Inflammatory macrophage treated with lipopolysaccharide for 1 hour (primary cell): ENCODE measurements at places on chromosomes 12 and 14.

GRCh38 chr12:1879633-1880032 lies 38.8 kb downstream of the CACNA2D4 start:
- DNase-seq, result no peak

DNA sequence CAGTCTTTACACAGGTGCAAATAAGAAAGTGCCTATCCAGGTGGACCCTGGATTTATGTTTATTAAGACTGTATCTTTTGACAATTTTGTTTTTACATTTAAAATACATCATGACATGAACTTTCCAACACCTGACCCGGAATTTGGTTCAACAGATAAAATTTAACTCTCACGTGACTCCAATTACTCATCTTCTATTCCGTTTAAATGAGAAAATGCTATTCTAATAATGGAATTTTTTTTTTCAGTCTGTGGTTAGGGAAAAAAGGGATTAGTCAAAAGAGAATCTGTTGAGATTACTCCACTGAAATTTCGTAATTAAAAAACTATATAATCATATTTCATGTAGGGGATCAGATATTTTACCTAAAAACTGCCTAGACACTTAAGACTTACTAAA lies 11.1 kb downstream of the VPS37B start:
- DNase-seq, result peak; percentile 62

GRCh38 chr14:102696332-102696731 lies 80.9 kb upstream of the TRAF3 start:
- no peak for DNase-seq

DNA sequence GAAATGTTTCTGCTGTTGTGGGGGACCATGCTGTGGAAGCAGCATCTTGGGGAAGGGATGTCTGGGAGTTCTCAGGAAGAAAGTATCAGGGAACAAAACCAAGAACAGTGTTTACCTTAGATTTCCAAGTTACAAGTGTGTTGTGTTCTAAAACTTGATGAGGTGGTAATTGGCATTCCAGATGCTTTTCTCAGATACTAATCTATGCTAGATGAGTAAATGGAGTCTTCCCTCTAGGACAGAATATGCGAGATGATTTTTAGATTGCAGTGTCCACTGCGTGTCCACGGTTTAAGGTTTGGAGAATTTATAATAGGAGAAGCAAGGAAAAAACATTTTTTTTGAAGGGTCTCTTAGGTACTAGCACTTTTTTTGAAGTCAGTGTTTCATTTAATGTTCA lies 436.5 kb downstream of the PCNX1 start:
- DNase-seq, result no peak

GRCh38 chr12:31478425-31478824 lies 112.5 kb downstream of the DENND5B start:
- DNase-seq, result no peak

- DNase-seq, result no peak
These were observed 645 bp upstream of the KLHDC1 start for GRCh38 chr14:49692193-49692757.

DNA sequence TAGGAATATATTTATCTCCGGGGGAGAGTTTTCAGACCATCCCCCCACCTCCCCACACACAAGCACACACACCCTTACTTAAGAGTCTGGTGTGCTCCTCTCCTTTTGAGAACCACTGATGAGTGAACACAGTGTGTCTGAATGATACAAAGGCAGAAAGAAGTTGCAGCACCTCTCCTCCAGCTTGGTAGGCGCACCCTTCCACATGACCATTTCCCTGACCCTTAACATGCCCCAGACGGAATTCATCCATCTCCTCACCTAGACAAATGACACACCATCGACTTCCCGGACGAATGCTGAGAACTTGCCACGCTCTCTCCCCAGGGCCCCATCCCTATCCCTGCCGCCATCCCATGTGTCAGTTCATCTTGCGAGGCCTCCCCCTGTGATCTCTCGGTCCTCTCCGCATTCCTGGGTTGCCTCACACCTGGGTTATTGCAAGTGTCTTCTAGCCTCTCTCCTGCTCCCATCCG lies 3.9 kb downstream of the TNFRSF1A start:
- DNase-seq, result no peak

DNA sequence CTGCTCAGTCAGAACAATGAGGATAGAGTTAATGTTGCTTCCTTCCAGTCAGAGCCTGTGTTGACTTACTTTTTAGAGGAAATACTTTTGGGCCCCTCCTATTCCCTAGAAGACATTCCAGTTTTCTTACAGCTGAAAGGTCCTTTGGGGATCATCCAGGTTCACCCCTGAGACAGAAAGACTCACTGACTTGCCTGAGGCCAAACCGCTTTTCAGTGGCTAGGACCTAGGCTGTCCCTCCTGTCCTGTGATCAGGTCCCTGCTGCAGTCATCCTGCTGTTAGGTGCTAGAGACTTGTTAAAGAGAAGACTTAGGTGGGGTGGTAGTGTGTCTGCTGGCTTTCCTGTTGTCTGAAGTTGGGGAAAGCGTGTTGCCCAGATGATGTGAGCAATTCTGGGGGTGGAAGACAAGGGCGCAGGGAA lies 39.6 kb downstream of the SUSD6 start:
- DNase-seq, result no peak

DNA sequence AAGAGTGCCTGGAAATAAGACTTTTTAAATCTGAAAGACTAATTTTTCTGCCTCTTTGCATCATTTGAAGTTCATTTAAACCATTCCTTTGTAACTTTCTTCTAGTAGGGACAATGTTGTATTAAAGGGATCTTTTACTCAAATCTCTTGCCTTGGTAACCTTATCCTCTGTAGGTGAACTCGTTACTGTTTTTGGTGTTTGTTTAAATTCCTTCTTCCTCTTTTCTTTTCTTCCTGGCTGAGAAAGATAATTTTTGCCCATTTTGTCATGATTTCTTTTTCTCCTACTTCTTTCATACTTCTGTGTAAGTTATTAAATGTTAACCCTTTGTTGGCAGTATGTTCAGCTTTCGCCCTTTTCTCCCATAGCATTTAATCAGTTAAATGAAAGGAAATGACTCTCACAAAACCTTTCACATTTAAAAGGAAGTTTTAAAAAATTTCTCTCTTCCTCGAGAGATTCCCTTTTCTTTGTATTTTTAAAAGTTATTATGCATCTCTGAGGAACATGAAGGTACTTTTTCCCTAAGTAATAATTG lies 10.3 kb downstream of the VEZT start:
- no peak for DNase-seq

DNA sequence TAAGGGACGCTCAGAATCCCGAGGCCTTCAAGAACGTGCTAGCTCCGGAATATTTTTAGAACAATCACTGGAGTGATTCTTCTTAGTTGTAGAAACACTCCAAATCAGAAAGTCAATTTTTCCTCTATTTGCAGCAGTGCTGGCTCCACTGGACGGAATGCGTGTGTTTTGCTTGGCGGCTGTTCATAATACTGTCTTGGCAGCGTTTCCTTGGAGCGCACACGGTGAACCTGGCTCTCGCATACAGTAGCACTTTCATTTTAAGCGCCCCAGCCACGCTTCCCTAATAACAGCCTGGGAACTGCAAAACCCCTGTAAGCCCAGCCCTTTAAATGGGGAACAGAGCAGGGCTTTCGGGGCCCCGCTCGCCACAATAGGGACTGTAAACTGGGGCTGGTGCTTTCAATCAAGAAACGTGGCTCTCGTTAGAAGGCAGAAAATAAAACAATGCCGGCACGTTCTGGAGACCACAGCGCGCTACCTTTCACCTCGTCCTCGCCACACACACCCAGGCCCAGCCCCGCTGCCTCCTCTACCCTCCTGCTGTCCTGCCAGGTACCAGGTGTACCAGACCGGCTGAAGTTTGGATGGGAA lies 79.9 kb downstream of the BCL11B start:
- no peak for DNase-seq

- DNase-seq, result no peak
These were observed 139.6 kb downstream of the CEP83 start for GRCh38 chr12:94320109-94320508.

DNA sequence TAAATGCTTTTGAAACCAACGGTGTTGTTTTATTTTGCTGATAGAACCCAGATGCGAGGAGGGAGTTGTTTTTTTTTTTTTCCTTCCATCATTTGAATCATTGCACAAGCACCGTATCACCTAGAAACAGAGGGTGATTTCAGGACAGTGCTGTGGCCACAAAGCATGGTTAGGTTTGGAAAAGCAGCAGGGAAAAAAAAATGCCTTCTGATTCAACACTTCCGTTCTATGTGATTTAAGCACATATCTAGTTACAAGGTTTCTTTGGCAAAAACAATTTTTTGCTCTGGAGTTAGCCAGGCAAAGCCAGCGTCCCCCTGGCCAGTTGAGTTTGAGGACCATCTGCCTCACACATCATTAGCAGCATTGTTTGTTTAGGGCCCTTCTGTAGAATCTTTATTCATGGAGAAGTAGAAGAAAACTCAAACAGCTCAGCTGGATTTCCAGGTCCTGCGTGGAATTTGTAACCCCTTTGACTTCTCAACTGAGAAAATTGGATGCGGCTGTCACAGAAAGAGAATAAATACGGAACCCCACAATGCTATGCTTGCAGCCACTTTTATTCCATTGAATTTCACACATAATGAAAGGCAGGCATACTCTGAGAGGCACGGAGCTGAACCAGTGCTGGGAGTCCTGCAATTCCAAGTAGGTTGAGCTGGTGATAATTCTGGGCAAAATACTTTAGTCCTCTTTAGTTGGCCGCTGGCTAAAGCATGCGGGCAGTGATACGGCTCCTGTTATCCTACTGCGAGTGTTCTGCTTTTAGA lies 17.0 kb upstream of the WNT5B start:
- DNase-seq, result no peak
